CD4-positive, alpha-beta T cell treated with Interleukin-1 beta for 1 hour (primary cell): ENCODE measurements at places on chromosomes 3 and 15.
A peak's percentile ranks its signal among the peaks of the same experiment; 100 is the strongest.

DNA sequence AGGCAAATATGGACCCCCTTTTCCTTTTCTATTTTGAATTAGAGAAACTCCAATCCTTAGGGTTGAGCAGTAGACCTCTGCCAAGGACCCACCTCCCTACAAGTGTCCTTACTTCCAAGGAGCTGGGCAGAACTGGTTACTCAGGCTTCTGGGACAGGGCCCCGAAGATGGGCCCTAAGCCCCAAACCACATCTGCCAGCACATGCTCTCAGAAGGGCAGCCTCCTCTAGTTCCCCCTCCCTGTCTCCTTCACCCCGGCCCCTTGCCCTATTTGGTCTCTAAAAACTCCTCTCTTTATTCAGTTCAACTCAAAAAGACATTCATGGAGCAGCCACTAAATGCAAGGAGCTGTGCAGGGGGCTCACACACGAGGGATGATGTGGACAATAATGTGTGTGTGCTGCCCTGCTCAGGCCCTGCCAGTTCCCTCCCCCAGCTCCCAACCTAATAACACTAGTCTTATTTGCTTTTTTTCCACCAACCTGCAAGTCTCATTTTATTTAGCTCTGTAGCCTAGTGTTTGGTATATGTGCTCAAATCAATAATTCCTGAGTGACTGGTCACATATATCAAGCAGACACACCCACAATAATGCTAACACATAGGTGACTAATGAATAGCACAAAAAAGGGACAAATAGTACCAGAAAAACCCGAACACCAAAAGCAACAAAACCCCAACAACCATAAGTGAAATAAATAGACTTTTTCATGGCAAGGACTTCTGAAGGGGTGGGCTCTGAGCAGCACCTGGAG is 12.2 kb downstream of the ZDHHC3 start:
- no peak for DNase-seq

DNA sequence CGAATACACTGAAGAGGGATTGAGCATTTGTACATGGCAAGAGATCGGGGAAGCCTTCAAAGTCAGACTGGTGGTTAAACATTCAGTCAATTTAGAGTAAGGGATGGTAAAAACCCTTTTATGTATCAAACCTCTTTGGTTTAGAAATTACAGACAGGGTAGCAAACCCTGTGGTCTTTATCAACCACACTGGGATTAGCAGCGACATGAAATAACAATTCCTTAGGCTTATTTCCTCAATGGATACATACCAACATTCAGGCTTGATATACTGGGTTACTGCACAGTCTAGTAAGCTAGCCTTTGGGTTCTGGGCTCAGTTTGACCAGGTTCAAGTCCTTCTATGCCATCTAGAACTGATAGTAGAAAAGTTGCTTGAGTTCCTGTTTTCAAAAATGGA is 127.4 kb downstream of the THRB start:
- no peak for DNase-seq

DNA sequence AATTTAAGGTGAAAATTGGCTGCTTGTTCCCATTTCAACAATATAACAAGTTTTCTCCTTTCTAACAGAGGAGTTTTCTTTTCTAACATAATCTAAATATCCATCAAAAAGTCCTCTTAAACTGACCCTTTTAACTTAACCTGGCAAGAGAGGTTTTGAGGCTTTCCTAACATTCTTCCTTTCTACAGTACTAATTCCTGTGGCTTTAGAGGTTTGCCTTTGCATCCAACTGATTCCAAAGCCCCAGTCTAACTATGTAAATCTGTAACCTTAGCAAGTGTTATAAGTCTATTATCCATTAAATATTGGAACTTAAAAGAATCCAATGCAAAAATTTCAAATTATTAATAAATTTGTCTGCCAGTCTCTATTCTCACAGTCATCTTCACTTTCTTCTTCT is 134.1 kb downstream of the ISL2 start:
- no peak for DNase-seq

DNA sequence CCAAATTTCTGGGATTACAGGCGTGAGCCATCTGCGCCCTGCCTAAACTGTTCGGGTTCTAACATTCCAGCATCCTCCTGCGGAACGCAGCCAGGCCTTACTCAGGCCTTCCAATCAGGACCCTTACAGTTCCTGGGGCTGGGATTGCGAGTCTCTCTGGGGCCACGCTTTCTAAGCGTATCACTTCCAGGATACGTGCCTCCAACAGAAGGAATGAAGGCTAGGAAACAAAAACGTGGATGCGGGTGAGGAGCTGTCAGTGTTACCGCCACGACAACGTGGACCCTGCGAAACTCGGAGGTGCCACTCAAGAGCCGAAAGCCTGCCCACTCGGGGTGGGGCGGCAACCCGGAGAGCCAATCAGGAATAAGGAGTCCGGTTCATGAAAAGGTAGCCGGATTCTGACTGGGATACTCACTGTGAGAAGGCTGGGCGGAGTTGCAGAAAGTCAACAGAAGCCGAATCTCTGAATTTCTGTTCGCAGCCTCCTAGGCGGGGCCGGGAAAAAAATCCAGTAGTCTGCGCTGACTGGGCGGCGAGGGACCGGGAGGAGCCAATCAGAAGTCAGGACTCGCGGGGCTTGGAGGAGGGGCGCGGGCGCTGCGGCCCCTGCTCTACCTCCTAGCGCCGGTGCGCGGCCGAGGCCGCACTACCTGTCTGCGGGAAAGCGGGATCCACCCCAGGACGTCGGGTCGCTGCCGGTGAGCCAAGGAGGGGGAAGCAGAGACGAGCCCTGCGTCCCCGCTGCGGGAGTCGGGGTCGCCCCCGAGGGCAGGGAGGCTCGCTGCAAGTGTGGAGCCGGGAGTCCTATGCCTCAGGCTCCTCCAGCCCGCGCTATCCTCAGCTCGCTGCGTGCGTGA is at the start of gene HYKK:
Gene HYKK (plus strand): TSS at position 607 of the 860 bp plus-strand sequence. CDS start 5,512 bp downstream, outside the sequence.
- peak; percentile 79 for DNase-seq

- DNase-seq: peak; percentile 51
These were observed 3.4 kb downstream of the VILL start for GRCh38 chr3:37993820-37994638.

GRCh38 chr3:187370051-187370450 is 1.9 kb downstream of the RTP4 start:
- DNase-seq: no peak

DNA sequence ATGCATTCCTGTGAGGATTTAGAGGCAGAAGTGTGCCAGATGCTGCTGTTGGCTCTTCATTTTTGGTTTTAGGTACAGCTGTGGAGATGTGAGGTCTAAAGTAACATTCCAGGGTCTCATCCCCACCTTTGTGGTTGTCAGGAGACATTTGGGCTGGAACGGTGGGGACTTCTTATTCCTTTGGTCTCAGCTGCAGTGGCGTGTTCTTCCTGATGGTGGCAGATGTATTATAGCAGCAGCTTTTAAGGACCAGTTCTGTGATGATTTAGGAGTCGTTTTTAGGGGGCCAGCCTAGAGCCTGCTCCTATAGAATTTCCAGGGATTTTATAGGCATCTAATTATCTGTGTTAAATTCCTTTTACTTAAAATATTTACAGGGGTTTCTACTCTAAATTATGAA is 221.0 kb upstream of the EOMES start:
- DNase-seq: no peak

DNA sequence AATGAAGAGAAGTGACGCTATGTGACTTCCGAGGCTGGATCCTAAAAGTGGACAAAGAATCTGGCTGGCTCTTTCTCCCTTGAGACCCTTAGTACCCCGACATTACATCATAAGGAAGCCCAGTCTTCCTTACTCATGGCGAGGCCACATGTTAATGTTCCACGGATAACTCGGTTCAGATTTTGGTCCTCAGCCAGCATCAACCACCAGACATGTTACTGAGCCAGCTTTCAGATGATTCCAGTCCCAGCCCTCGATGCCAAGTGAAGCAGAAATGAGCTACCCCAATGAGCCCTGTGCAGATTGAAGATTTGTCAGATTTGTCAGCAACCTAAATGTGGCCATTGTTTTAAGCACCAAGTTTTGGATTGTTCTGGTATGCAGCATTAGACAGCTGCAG is 46.6 kb downstream of the SLCO2A1 start:
- no peak for DNase-seq

- no peak for DNase-seq
These were observed 293.7 kb downstream of the ARPP21 start for GRCh38 chr3:35932995-35933394.

DNA sequence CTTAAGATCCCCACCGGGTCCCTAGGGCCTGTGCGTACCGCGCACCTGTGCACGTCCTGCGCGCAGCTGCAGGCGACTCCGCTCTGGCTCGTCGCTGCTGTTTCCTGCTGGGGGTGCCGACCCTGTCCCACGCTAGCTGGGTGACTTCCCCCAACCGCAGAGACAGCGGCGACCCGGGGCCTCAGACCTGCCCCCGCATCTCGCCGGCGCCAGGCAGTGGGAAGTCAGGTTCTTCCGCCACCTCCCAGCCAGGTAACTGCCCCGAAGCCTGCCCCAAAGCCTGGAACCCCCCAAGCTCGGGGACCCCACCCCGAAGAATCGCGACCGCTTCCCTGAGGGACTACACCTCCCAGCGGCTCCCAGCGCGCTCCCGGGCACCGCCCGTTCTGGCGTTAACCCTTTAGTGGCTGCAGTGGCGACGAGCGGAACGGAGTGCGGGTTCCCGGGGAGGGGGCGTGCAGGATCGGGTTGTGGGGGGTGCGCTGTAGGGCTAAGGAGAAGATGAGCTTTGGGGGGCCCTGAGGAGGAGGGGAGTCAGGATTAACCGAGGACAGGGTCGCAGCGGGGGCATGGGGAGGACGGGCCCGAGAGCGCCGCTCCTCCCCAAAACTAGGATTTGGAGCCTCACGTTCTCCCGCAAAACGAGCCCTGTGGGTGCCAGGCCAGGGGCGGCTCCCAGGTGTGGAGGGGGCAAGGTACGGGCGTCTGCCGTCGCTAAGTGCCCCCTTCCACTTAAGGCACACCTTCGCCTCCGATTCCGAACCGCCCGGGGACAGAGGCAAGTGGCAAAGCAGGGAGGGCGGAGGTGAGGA is 589 bp downstream of the NEIL1 start:
- peak; percentile 87 for DNase-seq

GRCh38 chr15:91515188-91515754 is 338.2 kb upstream of the SLCO3A1 start:
- DNase-seq: no peak

DNA sequence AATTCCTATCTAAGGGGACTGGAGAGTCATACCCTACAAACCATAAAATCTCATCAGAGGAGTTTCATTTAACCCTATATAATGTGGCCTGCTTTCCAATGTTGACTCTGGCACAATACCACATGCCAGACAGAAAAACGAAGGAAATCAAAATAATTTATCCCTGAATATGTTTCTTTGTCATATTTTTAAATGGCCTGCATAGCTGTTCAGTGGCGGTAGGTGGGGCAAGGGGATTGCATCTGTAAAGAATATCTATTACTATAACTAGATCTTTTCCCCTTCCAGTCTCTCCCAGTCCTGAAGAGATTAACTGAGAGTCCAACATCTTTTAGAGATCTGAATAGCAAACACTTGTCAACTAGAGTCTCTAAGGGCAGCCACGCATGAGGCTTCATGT is 278.1 kb upstream of the CTNNB1 start:
- no peak for DNase-seq

GRCh38 chr3:39110041-39110639 is 2.7 kb downstream of the TTC21A start:
- no peak for DNase-seq

DNA sequence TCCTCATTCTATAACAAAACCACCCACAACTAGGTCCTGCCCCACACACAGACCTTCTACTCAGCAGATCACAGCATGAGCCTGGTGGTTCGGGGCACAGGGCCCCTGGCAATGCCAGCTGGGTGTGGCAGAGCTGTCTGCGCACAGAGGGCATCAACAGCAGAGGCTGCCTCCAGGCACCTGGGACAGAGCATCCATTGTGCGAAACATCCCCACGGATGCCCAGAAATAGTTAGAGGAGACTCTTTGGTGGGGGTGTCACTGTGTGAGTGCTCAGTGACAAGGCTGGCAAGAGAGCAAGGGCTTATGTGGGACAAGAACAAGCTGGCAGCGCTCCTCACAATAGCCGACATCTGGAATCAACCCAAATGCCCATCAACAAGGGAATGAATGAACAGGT is 487.4 kb upstream of the PROK2 start:
- no peak for DNase-seq

GRCh38 chr3:189269365-189269764 is 97.6 kb downstream of the TPRG1 start:
- no peak for DNase-seq

DNA sequence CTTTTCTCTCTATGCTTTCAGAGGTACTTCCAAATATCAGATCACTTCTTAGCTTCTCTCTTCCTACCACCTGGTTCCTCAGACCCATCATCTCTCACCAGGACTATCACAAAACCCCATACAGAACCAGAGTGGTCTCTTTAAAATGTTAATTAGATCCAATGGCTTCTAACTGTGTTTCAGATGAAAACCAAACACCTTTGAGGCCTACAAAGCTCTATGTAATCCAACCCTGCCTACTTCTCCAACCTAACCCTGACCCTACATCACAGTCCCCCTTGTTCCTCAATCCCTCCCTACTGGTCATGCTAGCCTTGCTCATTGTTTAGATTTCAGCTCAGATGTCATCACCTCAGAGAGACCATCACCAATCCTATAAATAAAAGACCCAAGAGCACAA is 34.8 kb downstream of the SUMF1 start:
- DNase-seq: no peak

DNA sequence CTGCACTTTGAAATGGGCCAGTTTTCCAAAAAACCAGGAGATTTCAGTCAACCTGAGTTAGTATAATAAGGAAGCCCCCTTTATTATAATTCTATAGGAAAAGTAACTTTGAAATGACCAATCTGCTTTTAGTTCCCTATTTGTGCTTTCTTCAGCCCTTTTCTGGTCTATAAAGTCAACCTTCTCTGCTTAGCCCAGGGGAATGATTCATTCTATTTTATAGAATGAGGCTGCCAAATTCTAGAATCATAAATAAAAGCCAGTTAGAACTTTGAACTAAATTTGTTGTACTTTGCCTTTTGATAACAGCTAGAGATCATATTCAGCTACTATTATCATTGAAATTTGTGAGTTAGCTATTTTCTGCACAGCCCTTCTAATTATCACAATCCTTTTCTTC is 24.7 kb downstream of the CIP2A start:
- DNase-seq: no peak
